ENCODE measurements at places on chromosomes 16 and 17.

DNA sequence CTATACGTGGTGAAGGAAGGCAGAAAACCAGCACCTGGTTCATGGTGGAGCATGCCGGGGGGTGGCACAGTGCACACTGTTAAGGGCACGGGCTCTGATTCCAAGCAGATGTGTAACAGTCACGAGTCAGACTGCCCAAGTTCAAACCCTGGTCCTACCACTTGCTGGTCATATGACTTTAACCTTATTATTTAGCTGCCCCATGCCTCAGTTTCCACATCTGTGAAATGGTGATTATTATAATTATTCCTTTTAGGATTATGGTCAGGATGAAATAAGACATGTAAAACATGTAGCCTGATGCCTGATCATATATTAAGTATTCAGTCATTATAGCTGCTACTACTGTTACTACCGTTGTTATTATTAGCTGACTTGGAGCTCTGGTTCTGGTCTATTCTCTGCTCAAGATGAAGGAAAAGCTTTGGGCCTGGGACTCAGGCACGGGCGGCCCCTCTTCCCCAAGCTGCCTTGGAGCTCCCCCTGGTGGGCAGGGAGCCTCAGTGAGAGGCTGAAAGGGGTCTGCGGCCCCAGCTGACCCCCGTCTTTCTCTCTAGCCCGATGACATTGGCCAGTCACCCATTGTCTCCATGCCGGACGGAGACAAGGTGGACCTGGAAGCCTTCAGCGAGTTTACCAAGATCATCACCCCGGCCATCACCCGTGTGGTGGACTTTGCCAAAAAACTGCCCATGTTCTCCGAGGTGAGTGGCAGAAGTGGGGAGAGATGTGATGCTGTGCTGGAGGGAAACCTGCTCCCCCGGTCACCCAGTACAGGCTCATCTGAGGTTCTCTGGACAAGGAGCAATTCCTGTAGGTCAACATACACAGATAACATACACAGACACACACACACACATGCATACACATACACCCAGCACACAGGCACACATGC is 14.0 kb downstream of the NR1D1 start:
- no peak for DNase-seq

- no peak for DNase-seq
These were observed 28.4 kb upstream of the ZFHX3 start for GRCh38 chr16:73076324-73076810.

DNA sequence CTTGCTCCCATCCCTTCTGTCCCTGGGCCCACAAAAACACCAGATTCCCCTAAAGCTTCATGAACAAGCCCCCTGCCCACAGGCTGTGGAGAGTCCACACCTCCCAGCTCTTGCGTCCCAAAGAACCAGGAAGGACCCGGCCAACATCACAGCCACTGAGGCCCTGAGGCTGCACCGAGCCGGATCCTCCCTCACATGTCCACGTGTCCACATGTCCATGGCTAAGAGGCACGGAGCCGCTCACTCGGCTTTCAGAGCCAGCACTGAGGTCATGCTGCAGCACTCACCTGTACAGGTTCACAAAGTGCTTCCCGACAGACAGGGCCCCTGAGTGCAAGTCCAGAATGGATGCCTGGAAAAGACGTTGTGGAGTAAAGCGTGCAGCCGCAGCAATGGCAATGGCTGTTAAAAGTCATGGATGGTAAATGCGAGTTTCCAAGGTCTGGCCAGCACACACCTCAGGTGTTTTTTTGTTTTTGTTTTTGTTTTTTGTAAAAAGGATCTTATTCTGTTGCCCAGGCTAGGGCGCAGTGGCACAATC is 11.9 kb upstream of the HEXD start:
- DNase-seq, result no peak

DNA sequence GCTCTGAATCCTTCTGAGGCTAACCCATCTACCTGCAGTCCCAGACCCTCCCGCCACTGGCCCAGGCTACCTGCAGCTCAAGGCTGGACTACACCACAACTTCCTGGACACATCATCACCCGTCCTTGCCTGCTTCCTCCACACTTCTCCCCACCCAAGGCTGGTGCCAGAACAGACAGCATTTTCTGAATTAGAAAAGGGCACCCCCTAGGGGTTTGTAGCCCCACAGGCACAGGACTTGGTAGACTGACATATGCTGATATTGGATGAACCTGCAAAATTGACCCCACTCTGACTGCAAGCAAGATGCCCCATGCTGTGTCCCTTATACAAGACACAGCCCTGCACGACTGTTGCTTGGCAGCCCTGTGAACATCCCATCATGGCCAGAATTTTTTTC is 271.5 kb upstream of the C16orf82 start:
- no peak for DNase-seq

GRCh38 chr16:19722981-19723380 is 4.9 kb downstream of the IQCK start:
- no peak for DNase-seq

GRCh38 chr17:11308531-11308930 is 67.5 kb downstream of the SHISA6 start:
- no peak for DNase-seq

- no peak for DNase-seq
These were observed 55.9 kb downstream of the CPPED1 start for GRCh38 chr16:12747827-12748226.

GRCh38 chr17:28554565-28554964 is 2.1 kb upstream of the UNC119 start:
- DNase-seq, result no peak

DNA sequence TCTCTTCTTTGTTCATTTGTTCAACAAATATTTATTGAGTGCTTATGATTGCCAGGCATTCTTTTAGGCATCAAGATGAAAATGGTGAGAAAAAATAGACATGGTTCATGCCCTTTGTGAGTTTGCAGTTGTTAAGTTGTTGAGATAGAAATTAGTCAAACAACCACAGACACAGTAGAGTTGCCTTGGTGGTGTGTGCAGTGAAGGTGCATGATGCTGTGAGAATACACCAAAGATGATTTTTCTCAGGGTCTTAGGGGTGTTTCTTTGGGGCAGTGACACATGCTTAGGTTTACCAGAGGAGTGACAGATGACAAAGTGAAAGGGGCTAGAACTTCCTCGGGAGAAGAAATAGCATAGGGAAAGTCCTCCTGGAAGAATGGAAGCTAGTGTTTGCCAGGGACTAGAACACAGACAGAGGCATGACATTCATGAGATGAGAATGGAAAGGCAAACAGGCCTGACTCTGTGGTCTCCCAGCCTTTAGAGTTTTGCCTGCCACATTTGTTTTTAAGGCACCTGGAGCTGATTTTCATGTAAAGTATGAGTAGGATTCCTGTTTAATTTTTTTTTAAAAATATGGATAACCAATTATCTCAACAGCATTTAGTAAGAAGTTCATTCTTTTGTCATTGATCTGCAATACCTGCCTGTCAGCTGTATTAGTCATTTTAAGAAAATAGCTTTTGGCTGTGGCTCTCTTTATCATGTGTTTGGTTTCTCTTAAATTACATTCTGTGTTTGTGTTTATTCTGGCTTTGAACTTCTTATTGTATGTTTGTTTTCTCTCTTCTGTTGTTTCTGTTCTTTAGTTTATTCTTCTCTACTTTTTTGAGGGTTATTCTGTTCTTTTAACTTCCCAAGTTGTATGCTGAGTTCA is 36.6 kb downstream of the CYLD start:
- no peak for DNase-seq

DNA sequence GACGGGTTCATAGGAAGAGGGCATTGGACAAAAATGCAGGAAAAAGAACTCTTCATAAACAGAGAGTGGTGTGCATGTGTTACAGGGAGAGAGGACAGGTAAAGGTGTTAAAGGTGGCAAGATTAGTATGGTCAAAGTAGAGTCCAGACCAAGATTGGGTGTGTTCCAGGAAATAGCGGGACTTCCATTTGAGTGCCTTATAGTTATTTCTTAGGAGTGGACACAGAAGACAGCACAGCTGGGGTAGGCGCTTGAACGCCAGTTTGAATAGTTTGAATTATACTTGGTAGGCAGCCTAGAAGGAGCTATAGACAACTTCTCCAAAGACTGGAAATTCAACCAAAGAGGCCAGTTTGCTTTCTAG is 63.4 kb downstream of the MAP2K6 start:
- no peak for DNase-seq

GRCh38 chr16:85502357-85502756 is 110.8 kb upstream of the GSE1 start:
- no peak for DNase-seq

DNA sequence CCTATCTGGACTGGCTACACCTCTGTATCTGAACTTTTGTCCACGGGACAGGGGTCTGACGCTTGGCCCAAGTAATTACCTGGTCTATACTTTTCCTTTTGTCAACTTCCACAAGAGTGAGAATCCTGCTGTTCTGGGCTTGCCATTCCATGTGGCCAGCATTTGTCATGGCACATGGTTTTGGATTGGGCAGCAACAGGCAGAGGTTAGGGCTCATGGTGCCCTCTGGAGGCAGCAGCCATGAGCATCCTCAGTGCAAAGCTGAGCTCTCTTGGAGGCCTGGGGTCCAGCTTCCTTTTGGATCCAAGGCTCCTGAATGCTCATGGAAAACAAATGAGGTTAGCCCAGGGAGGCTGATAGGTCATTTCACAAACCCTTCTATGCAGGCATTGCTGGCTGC is 7.5 kb upstream of the EDC4 start:
- DNase-seq, result no peak

DNA sequence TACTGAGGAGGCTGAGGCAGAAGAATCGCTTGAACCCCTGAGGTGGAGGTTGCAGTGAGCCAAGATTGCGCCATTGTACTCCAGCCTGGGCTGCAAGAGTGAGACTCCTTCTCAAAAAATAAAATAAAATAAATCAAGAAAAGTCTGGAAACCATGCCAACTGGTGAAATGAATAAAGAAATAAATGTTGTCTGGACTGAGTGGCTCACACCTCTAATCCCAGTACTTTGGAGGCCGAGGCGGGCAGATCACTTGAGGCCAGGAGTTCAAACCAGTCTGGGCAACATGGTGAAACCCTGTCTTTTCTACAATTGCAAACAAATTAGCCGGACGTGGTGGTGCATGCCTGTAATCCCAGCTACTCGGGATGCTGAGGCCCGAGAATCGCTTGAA is 744 bp upstream of the LRRC37A3 start:
- no peak for DNase-seq

Measured in astrocyte (in vitro differentiated cells and primary cell).